ENCODE measurements at places on chromosomes 2 and 18. TPM values are rescaled to one million over a fixed set of nuclear protein-coding genes. Genes with fewer than 3 reads are reported as not detected.

SRD5A2 gene
- total RNA-seq = not detected

MPP4 gene
- total RNA-seq = 2.9 TPM

DIPK1C gene
- not detected for total RNA-seq

GRCh38 chr2:68834737-68835376 lies 36.3 kb downstream of the BMP10 start:
- no peak for DNase-seq

GRCh38 chr18:22977847-22978701 lies 44.9 kb downstream of the RBBP8 start:
- DNase-seq = peak; percentile 92

DNA sequence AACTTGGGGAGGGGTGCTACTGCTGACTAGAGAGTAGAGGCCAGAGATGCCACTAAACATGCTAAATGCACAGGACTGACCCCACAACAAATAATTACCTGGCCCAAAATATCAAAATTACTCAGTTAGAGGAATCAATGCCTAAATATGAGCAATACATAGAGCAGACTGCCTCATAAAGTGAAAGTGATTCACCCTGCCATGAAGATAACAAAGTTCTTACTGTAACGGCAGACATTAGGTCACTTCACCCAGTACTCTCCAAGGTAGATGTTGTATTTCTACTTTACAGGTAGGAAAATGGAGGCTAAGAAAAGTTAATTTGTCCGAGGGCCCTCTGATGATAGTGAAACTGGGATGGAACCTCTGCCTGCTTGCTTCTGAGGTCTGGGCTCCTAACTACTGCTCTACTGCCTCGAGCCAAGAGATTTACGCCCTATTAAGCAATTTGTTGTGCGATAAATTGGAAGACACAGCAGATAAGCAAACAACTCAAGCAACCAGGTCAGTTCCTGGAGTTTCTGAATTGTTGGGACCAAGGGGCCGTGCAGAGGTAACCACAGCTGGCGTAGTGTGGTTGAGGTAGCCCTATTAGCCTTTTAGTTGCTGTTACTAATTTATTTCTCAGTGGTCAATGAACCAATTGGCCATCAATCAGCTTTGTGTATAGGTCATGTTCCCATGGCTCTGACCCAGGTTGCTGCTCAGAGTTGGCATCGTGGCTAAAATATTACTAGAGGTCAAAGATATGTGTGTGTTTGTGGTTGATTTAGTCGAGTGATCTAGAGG lies 4.8 kb downstream of the DHRS9 start:
- peak; percentile 92 for DNase-seq

All from astrocyte (in vitro differentiated cells and primary cell).